Effector memory CD4-positive, alpha-beta T cell (primary cell): ENCODE measurements at places on chromosomes 3 and 15.

- no peak for DNase-seq
- H3K4me1 ChIP-seq = no peaks in the 10 kb centered on the region
- H3K36me3 ChIP-seq = no peaks in the 10 kb centered on the region
- H3K27ac ChIP-seq = no peak overlapping the region
These were observed 122.4 kb downstream of the THSD4 start for GRCh38 chr15:71237456-71238188.

DNA sequence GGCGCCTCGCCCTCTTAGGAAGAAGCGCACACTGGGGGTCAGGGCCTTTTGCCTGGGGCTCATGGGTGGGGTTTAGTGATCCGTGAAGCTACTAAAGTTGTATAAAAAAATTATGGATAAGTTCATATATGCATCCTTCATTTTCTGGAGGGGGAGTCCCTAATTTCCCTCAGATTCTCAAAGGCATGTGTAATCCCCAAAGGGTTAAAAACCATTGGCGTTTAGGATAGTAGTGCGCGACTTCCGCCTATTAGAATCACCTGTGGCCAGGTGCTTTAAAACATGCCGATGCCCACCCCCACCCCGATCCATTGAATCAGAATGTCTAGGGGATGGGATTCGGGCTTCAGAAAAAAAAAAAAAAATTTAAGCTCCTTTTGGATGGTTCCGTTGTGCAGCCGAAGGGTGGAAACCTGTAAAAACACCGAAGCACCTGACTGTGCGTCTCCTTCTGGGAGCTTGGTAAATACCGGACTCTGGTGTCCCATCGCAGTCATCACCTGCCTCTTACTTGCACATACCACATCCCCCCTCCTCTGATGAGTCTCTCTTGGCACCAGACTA lies 570 bp downstream of the APH1B start:
- DNase-seq = no peak
- peak overlapping the region; percentile 74 for H3K27ac ChIP-seq
- no peaks in the 10 kb centered on the region for H3K36me3 ChIP-seq
- H3K4me1 ChIP-seq = peaks cover 11% of the 10 kb centered on the region
- no peaks in the 10 kb centered on the region for H3K27me3 ChIP-seq
- H3K4me3 ChIP-seq = peak overlapping the region; percentile 96

DNA sequence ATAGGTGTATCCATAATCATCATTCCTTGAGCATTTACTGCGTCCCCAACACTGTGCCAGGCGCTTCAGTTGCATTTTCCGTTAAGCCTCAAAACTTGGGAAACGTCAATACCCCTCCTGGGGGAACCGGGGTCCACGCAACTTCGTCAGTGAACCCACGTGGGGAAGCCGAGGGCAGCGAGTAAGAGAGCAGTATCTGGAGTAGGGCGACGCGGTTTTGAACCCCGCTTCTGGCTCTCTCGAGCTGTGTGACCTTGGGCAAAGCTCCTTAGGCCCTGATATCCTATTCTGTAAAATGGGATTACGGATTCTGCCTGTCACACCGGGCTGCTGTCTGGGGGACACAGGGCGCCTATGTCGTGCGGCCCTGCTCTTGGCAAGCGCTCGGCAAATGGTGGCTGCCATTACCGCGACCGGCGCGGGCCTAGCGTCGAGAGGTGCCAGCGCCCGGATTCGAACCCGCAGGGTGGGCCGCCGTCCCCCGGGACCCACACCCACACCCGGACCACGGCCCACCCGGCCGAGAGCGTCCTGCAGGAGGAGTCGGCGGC lies 590 bp downstream of the POLG start:
- H3K4me1 ChIP-seq = peaks cover 53% of the 10 kb centered on the region
- no peaks in the 10 kb centered on the region for H3K27me3 ChIP-seq
- H3K27ac ChIP-seq = peak overlapping the region; percentile 81
- DNase-seq = no peak
- H3K36me3 ChIP-seq = peaks cover 34% of the 10 kb centered on the region
- peak overlapping the region; percentile 73 for H3K4me3 ChIP-seq

GRCh38 chr3:144763878-144764454 lies 792.3 kb downstream of the DIPK2A start:
- no peaks in the 10 kb centered on the region for H3K4me1 ChIP-seq
- no peak for DNase-seq
- no peak overlapping the region for H3K27ac ChIP-seq
- no peak overlapping the region for H3K4me3 ChIP-seq
- no peaks in the 10 kb centered on the region for H3K36me3 ChIP-seq
- H3K27me3 ChIP-seq = no peaks in the 10 kb centered on the region

GRCh38 chr15:66417736-66418135 lies 31.0 kb downstream of the MAP2K1 start:
- H3K27me3 ChIP-seq = no peaks in the 10 kb centered on the region
- no peak overlapping the region for H3K27ac ChIP-seq
- no peak overlapping the region for H3K4me3 ChIP-seq
- peaks cover 7% of the 10 kb centered on the region for H3K4me1 ChIP-seq
- DNase-seq = no peak
- no peaks in the 10 kb centered on the region for H3K36me3 ChIP-seq
